ENCODE measurements at places on chromosomes 13 and 19. TPM values are rescaled to one million over a fixed set of nuclear protein-coding genes. Genes with fewer than 3 reads are reported as not detected.

ZNF723 gene
- not detected for total RNA-seq

KLF1 gene
- not detected for total RNA-seq

KLK5 gene
- not detected for total RNA-seq

SIGLEC8 gene
- not detected for total RNA-seq

GARIN5A gene
- 0.29 TPM for total RNA-seq

IZUMO1 gene
- total RNA-seq: not detected

POU2F2 gene
- 15.7 TPM for total RNA-seq

SRRM5 gene
- total RNA-seq: 0.73 TPM

ZNF329 gene
- 5.6 TPM for total RNA-seq

SIGLEC5 gene
- total RNA-seq: not detected

MCEMP1 gene
- not detected for total RNA-seq

KLK12 gene
- total RNA-seq: not detected

DNA sequence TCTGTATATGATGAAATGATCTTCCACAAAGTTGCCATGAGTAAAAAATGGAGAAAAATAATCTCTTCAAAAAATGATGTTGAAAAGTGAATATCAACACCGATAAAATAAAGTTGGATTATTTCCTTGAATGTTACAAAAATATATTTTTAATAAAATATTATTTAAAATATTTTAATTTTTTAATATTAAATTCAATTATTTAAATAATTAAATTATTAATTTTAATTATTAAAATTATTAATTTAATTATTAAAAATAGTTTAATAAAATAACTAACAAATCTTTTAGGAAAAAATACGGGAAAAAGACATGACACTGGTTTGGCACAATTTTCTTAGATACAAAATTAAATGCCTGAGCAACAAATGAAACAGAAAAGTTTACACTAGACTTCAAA is 21.3 kb downstream of the ZNF626 start:
- DNase-seq: no peak

GRCh38 chr13:50168786-50169185 is 153.5 kb downstream of the KCNRG start:
- DNase-seq: no peak

DNA sequence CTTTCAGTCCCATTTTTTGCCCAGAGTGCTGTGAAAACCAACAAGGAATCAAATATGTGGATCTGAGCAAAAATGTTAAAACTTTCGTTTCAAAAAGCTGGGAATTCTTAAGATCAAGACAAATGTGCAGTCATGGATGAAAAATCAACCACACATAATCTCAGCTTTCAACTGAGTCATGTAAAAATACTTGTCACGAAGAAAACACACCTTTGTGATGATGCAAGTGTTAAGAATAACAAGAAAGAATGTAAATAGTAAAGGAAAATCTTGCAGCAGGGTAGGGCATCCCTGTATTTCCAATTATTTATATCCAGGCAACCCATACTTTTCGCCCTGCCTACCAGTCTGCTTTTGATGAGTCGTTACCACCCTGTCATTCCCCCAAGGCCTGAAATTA is 27.4 kb upstream of the DCLK1 start:
- DNase-seq: no peak

DNA sequence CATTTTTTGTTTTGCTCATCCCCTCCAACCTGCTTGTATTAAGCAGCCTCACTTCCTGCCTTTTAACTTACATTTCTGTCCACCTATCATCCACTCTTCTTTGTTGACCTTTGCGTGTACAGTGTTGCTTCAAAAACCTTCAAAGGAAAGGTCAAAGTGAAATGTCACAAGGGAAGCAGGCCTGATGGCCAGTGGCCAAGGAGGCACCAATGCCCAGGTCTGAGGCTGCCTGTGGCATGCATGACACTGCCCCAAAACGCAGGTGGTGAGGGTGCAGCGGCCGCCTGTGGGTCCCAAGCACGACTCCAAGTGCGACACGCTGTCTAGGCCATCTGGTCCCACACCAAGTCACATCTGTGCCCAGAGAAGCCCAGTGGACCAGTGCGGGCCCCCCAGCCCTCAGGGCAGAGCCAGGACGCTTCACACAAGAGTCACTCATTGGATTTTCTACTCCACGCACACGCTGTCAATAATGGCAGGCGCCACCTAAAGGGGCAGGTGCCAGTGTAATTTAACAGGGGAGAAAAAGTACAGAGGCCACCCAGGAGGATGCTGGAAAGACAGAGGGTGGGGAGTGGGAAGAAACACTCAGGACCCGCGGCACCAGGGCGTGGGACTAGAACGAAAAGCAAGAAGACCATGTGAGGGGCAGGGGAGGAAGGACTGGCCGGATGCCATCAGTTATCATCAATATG is 23.5 kb downstream of the SLC7A1 start:
- DNase-seq: no peak

- no peak for DNase-seq
These were observed 3.7 kb upstream of the TECR start for GRCh38 chr19:14525729-14526128.

DNA sequence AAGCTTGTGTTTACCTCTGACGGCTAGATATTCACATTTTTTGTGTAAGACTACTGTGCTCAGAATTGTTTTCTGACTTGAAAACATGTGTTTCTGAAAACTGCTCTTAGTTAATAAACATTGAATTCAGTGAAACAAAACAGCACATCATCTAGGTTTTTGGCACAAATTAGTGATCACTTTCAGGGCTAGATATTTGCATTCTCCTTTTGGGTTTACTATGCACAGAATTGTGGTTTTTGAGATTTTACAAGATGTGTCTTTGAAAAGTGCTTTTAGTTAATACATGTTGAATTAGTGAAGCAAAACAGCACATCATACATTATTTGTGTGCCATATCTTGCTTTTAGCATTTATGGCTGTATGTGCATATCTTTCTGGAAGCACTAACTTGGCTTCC is 8.2 kb upstream of the PARP4 start:
- DNase-seq: no peak

GRCh38 chr19:4206818-4207484 is 22.4 kb upstream of the EBI3 start:
- DNase-seq: peak; percentile 28

- DNase-seq: no peak
These were observed 3.5 kb upstream of the SPACA4 start for GRCh38 chr19:48603001-48603400.

DNA sequence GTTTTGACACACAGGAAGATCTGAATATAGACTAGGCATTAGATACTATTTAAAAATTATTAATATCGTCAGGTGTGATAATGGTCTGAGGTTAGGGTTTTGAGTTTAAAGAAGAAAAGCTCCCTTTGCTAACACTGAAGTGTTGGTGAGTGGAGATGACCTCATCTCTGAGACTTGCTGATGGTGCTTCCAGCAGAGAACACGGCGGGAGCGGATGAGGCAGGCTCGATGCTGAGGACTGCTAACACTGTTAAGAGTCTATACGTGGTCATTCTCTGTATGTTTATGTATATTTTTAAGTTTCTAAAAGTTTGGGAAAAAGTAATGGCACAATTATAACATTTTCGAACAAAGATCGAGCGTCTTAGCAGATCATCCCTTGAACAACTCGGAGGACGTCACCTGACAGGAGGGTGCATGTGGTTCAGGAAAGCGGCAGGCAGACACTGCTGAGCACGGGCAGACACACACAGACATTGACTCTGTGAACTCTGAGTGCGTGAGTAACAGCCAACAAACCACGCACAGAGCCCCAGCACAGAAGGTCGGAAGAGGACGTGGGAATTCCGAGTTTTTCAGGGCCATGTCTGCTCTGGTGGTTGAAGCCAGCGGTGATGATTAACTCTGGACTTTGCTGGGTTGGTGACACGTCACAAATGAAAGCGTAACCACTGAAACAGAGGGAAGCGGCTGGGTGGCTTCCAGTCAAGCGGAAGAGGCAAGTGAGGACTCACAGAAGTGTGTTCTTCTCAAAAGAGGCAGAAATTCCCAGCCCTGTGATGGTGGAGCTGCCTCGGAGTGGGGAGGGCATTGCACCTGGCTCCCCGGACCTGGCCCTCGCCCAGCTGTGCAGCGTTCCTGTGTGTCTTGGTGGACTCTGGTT is 91.9 kb upstream of the TEX29 start:
- DNase-seq: no peak

GRCh38 chr13:85565652-85566051 is 233.6 kb downstream of the SLITRK6 start:
- no peak for DNase-seq

GRCh38 chr19:47854459-47854858 is 4.6 kb upstream of the TPRX2 start:
- DNase-seq: no peak

GRCh38 chr13:21059641-21060337 is 1.6 kb downstream of the LATS2 start:
- no peak for DNase-seq

GRCh38 chr13:100694722-100695508 is 20.3 kb upstream of the TMTC4 start:
- no peak for DNase-seq

- DNase-seq: no peak
These were observed 7.8 kb upstream of the C19orf84 start for GRCh38 chr19:51398096-51398704.

DNA sequence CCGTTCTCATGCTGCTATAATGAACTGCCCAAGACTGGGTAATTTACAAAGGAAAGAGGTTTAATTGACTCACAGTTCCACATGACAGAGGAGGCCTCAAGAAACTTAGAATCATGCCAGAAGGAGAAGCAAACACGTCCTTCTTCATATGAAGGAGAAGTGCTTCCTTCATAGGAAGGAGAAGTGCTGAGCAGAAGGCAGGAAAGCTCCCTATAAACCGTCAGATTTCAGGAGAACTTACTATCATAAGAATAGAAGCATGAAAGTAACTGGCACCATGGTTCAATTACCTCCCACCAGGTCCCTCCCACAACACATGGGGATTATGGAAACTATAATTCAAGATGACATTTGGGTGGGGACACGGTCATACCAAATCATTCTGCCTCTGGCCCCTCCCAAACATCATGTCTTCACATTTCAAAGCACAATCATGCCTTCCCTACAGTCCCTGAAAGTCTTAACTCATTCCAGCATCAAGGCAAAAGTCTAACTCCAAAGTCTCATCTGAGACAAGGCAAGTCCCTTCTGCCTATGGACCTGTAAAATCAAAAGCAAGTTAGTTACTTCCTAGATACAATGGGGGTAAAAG is 10.6 kb downstream of the ACOD1 start:
- DNase-seq: no peak

DNA sequence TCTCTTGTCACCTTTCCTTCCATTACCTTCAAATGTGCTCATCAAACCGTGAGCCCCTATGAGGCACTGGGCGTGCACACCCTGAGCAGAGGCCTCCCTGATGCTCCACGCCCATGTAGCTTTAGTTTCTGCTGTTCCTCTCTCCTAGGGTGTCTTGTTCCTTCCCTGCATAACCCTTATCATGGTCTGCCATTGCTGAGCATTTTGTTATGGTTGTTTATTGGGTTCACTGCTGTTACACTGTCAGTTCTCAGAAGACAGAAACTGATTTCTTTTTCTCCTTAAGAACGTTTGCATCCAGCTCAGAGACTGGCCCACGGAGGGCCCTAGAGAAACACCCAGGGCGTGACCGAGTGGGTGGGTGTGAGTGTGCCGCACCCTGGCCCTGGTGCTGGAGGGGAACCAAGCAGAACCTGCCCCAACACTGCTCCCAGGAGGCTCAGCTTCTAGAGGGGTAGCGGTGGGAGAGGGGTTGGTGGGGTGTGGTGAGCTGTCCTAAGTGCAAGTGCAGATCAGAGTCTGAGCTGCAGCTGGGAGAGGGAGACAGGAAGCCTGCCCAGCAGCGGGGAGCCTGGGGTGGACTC is 61.4 kb upstream of the URI1 start:
- DNase-seq: no peak

DNA sequence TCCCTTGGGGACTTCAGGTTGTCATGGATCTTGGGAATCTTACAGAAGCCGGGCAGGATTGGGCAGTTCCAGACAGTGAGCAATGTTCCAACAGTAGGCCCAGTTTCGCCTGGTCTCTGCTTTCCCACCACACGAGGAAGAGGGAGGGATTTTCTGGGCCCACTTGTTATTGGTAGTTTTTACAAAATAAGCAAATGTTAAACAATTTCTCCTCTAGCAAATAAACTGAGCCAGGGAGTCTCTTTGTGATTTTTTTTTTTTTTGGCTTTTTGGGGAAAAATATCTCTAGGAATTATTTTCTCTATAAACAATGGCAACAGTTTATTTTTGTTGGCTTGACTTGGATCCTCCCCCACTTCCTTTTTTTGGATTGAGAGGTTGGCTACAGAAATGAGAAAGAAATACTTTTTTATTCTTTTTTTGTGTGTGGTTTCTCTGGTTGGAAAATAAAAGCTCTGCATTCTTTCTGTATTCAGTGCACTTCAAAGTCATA is 89.3 kb downstream of the TM9SF2 start:
- no peak for DNase-seq

GRCh38 chr19:36987091-36987490 is 71.0 kb downstream of the ZNF568 start:
- no peak for DNase-seq

DNA sequence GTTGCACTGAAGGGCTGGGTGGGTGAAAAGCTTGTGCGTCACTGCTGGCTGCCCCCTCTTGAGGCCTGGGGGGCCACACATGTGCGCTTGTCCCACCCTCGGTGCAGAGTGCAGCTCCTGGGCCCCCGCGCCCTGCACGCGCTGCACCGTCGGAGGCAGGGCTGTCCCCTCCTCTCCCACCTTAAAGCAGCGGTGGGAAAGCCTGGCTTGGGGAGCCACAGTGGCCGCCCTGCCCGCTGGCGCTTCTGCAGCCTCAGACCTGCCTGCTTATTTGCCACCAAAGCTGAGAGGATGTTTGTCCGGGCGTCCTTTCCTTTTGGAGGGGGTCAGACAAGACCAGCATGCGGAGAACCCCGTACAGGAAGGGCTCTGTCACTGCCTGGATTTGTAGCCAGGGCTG is 26.7 kb downstream of the PLEKHJ1 start:
- no peak for DNase-seq

DNA sequence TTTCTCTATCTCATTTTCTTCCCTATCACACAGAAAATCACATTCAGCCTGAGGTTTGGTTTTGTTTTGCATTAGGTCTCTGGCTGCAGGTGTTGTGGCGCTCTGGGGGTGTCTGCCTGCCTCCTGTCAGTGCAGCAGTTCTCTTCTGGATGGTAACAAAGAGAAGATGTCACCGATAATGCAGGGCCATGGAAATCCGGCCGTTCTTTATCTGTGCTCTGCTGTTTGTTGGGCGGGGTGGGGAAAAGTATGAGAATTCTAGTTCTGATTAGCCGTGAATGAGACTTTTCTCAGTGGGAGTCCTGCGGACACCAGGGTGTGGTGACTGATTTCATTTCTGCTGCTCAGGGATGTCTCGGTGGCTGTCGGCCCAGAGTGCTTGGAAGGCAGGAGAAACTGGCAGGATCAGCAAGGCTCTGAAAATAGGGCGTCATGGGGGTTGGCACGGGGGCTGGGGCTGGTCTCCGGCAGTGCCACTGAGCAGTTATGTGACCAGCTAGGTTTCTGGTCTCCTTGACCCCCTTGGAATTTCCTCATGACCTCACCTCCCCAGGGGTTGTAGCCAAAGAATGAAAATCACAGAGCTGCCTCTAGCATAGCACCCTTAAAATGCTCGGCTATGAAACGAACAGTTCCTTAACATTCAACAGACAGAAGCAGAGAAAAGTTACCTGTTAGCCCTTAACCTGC is 5.0 kb downstream of the RNF113B start:
- no peak for DNase-seq

GRCh38 chr13:87678372-87678752 is 7.2 kb downstream of the SLITRK5 start:
- no peak for DNase-seq

Measured in activated CD8-positive, alpha-beta T cell treated with anti-CD3 and anti-CD28 coated beads, Interleukin-2, amount 10 ng/mL, durations not matched to agents 7 days and 5 days (primary cell).